H1 (cell line): ENCODE measurements at places on chromosomes 11 and 22. TPM values are rescaled to one million over a fixed set of nuclear protein-coding genes. Genes with fewer than 3 reads are reported as not detected.

- DNase-seq = no peak
Measured at GRCh38 chr22:41505511-41506220, 36.7 kb downstream of the ACO2 start.

GRCh38 chr11:1854132-1854948 is 1.5 kb downstream of the LSP1 start:
- DNase-seq = no peak

DNA sequence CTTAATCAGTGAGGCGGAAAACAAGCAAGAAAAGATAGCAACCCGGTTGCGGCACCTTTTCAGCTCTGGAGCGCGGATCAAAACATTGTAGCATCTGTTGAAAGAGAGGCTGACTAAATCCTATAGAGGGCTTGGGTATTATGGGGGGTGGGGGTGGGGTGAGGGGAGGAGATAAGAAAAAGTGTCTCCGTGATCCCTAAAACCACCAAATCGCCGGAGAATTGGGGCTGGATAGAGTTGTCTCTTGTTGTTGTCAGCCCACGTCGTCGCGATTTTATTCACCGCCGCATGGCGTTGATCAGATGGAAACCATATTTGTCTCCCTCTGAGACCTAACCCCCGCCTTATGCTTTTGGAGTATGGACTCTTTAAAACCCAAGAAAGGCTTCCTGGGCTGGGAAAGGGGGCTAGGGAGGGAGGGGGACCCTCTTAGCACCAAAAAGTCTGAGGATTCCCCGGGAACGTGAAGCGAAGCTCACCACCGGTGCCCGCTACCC is 13.0 kb downstream of the PAX6 start:
- DNase-seq = no peak

- no peak for DNase-seq
Measured at GRCh38 chr22:31179345-31179744, 19.4 kb downstream of the RNF185 start.

Gene SLC5A4
- total RNA-seq = not detected in 2 replicates

Gene IFITM1
- 394 and 417 TPM in 2 replicates for total RNA-seq
